ENCODE measurements at places on chromosomes 3 and 15.

GRCh38 chr15:52234596-52235541 lies 43.7 kb upstream of the GNB5 start:
- no peak for DNase-seq

- DNase-seq: no peak
These were observed 915.2 kb downstream of the NSUN3 start for GRCh38 chr3:94978084-94978483.

GRCh38 chr3:124814620-124815421 lies 72.3 kb downstream of the ITGB5 start:
- no peak for DNase-seq

DNA sequence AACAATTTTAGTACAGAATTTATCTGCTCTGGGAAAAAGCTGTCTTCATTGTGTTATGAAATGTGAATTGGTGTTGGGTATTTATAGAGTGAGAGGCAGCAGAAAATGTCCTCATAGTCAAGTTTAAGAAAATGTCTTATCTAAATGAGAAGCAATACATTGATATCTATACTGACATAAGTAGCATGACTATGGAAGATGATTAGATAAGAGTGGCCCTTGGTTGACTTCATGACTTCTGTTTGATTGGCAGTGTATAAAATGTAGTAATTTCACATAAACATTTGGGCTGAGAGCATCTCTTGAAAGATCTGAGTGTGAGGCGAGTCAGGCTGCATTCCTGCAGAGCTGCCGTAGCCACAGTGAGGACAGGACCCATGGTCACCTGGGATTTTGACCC lies 19.4 kb downstream of the MCTP2 start:
- no peak for DNase-seq

DNA sequence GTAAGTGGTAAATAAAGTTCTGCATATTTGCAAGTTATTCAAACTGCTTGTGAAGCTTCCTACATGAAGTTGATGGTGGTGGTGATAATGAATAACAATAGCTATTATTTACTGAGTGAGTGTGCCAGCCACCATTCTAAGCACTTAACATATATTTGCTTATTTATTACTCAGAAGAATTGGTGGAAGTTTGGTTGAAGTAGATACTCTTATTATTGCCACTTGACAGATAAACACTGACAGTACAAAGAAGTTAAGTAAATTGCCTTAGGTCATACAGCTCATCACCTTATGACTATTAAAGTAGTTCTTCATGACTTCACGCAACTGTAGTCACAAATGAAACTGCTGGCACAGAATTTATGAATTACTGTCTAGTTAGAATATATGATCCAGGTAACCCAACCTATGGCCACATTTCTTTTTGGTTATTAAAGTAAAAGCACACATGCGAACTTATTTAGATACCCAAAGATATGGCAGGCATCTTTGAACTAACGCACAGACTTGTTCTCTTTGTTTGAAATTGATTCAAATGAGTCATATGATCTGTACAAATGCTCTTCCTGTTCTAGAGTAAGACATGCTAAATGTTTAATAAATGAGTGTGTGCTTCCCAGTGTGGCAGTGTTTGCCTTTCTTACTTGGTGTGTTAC lies 99.8 kb upstream of the NR2F2 start:
- DNase-seq: peak; percentile 30

GRCh38 chr3:34292605-34293300 lies 494.3 kb downstream of the PDCD6IP start:
- no peak for DNase-seq

DNA sequence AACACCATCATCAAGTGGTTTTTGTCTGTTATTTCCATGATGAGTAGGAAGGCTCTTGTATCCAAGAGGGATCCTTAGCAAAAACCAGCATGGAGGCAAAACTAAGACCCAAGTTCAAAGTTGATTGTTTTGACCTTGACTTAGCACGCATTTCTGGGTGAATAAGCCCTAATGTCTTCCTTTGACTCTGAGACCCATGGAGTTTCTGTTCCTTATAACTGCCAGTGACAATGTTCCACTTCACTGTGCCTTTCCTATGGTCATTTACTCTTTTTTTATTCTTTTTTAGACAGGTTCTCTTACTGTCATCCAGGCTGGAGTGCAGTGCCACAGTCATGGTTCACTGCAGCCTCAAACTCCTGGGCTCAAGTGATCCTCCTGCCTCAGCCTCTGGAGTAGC lies 118.2 kb upstream of the MRPL3 start:
- DNase-seq: no peak

DNA sequence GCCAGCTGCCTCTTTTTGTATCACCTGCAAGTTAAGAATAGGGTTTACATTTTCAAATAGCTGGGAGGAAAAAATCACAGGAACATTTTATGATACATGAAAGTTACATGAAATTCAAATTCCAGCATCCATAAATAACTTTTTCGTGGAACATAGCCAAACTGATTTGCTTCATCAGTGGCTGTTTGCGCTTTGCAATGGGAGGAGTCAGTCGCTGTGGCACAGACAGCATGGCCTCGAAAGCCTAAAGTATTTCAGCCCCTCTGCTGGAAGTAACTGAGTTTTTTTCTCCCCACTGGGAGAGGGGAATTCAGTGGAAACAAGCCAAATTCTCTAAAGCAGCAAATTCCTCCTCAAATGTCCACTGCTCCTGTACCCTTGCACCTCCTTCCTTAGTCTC lies 271.9 kb downstream of the SUCLG2 start:
- DNase-seq: peak; percentile 20

- DNase-seq: no peak
These were observed 997.8 kb upstream of the CFAP20DC start for GRCh38 chr3:60047426-60048200.

- no peak for DNase-seq
These were observed 48.5 kb upstream of the ICE2 start for GRCh38 chr15:60527456-60527855.

DNA sequence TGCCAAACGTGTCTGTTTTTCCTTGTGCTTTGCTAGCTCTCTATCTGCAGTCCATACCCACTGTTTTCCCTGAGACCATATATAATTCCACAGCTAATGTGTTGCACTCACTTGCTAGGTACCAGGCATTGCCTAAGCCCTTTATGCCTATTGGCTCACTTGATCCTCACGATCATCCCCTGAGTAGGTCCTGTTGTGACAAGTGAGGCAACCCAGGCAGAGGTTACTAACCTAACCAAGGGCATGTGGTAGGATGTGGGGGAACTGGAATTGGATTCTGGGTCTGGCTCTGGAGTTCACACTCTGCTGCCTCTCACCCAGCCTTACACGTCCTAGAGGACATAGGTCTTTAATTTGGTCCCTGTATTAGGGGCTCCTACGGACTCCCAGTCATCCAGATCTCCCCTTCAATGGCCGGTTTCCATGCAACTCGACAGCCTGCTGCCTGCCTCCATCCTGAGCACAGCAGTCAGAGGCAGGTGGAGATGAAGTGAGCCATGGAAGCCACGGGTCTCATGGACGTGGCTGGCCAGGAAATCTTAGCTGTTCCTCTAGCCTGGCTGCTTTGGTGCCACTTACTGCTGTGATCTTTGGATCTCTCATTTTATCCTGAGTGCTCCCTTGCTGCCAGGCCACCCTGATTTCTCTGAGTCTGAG lies 38.9 kb upstream of the MYZAP start:
- DNase-seq: no peak

DNA sequence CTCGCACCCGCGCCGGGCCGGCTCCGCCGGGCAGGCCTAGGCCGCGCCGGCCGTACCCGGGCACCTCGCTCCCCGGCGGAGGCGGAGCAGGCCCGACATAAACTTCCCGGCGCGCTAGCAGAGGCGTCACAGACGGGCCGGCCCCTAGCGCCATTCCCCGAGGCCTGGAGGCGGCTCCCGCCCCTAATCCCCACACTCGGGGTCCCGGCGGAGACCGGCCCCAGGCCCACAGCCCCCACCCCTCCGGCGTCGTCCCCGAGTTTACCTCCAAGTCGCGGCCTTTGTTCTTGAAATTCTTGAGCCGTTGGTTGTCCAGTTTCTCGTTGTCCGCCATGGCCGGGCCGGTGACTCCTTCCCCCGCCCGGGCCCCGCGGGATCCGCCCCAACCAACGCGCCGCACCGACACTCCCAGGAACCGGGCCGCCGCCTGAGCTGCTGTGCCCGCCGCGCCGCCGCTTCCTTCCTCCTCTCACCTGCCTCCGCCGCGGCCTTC lies 376 bp downstream of the KPNA4 start:
- DNase-seq: peak; percentile 61

DNA sequence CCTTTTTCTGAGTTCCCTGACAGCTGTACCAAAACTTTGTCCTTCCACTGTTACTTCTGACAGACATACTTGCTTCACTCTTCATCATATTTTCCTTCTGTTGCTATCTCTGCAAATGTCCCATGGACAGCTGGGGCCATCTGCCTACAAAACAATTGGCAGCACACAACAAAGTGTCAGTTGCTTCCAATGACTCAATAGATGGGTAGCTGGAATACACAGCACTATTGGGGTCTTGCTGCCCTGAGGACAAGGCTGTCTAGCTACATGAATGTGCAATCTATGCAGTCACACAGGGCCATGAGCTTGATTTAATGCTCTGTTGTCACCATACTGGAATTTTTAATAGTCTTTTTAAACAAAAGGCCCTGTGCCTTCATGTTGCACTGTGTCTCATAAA lies 192.8 kb downstream of the DTWD1 start:
- DNase-seq: peak; percentile 30

DNA sequence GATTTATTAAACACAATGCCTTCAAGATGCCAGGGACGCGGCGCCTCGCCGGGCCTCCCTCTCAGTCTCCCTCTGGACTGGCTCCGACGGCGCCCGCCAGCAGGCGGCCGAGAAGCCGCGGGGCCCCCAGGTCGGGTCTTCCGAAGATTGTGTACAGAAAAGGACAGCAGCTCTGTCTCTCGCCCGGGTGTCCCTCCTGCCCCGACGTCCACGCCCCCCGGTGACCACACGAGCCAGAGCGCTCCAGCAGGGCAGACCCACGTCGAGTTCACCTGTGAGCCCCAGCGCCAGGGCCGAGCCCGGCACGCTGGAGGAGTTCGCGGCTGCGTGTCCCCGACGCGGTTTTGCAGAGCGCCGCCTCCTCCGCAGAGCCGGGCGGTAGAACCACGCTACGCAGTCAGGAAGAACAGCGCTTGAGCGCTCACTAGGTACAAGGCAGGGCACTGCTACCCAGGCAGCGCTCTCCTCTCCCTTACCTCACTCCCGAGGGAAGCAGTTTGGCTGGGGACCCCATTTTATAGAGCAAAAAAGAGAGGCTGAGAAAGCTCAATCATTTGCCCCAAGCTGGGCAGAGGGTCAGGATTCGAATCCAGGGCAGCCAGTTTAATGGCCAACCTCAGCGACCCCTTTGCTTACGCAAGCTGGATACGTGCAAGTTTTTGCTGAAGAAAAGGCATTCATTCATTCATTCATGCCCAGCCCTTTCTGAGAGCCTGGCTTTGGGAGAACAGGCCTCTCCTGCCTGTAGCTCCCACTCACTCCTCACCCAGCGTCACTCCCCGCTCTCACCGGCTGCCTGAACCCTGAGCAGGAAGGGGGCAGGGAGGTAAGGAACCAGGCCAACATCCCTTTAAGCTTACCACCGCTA lies 3.0 kb upstream of the TLE3 start:
- peak; percentile 81 for DNase-seq

DNA sequence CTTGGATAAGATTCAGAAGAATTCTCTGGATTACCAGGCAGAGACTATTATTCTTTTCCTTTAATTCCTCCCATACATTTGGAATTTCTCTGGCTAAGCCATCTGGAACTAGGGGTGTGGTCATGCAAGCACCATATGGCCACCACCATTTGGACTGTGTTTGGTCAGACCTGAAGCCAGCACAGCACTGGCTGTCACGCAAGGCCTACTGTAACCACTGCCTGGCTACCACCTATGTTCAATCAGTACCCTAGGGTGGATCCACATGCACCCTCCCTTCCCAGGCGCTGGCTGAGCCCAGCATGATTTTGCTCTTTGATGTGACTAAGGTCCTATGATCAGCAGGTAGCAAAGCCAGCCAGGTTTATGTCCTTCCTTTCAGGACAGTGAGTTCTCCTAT lies 287.8 kb upstream of the GOLIM4 start:
- DNase-seq: no peak

- peak; percentile 59 for DNase-seq
These were observed 43.2 kb downstream of the RARB start for GRCh38 chr3:25471081-25471768.

GRCh38 chr3:21484828-21485144 lies 266.2 kb downstream of the ZNF385D start:
- no peak for DNase-seq

GRCh38 chr3:189308608-189309007 lies 136.8 kb downstream of the TPRG1 start:
- peak; percentile 11 for DNase-seq

DNA sequence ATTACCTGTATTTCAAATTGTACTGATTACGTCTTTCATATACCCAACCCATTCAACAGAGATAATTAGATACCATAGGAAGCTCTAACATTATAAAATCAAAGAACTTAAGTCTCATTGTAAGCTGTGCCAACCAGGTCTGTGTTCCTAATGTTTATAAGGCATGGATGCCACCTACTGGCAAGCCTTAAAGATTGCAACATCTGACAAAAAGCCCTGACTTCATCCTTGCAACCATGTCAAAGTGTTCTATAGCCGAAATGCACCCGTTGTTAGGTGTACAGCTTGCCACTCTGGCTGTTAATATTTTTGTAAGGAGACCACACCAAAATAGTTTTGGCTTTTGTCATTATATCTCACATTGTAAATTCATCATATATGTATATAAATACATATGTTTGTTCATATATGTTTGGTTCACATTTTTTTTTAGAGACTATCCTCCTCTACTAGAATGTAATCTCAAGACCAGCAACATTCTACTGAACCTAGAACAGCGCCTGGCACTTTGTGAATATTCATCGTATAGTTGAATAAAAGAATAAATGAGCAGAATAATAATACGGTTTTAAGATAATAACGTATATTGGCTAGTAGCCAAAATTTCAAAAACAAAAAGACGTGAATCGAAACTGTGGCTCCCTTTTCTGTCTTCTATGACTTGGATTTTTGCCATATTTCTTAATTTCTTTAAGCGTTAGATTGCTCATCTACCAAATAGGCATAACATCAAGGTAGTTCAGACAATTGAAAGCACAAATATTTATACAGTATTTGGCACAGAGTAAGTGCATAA lies 258.1 kb downstream of the TBL1XR1 start:
- peak; percentile 81 for DNase-seq

Data from fibroblast of skin of abdomen (primary cell).